NCI-H1092 (cell line): ENCODE measurements at places on chromosomes 16 and 17.

DNA sequence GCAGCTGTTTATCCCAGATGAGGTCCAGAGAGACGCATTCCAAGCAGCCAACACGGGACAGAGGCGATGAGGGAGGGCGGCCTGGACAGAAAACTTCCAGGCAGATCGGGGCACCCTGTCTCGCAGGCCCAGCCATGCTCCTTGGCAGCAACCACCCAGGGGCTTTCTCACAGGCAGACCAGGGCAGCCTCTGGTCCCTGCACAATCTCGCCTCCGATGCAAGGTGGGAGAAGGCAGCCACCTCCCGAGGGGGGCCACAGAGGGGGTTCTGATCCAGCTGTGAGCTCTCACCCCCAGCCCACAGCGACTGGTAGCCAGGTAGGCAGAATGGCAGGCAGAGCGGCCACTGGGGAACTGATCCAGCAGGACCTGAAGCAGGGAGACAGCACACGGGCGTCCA is 48.7 kb downstream of the LMF1 start:
- DNase-seq = no peak

DNA sequence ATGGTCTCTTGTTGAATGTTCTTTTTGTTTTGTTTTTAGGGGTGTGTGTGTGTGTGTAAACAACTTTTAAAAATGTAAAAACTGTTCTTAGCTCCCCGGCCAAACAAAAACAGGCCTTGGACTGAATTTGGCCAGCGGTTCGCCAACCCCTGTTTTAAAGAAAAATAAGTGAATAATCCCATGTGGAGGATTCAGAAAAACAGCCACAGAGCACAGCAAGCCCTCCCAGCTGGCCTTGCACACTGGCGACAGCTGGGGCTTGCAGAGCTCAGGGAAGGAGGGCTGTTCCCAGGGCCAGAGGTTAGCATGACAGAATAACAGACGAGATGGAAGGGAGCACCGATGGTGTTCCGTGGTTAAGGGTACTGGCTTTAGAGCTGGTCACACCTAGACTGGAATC is 39.0 kb downstream of the EMP2 start:
- no peak for DNase-seq

DNA sequence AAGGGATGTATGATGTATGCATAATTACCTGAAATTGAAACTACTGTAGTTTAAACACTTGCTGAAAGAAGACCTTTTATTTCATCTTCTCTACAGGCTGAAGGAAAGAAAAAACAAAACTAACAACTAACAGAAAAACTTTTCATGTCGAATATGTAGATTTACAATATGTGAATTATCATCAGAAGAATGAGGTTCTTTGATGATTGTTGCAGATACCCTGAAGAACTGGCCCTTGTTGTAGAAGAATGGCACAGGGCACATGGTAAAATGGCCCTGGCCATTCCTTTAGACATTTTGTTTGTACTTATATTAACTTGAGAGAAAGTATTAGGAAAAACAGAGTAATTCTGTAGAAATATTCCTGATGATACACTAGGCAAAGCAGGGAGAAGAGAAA is 443.8 kb downstream of the MAF start:
- DNase-seq = no peak

GRCh38 chr16:4776141-4776705 is 9.3 kb upstream of the ZNF500 start:
- DNase-seq = no peak

DNA sequence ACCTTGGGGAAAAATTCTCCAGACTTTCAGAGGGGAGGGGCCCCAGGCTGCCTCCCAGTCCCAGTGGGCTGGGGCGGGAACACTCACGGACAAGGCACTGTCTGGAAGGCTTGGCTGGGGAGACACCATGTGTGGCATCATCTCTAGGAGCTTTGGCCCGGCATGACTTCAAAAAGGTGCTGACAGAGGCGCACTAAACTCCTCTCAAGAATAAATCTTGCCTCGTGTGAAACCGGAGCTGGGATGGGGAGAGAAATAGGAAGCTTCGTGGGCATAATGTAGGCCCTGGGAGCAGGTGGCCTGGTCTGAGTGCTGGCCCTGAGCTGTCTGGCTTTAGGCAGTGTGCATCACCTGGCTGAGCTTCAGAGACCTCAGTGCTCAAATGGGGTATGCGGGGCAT is 5.7 kb downstream of the WSCD1 start:
- DNase-seq = no peak

DNA sequence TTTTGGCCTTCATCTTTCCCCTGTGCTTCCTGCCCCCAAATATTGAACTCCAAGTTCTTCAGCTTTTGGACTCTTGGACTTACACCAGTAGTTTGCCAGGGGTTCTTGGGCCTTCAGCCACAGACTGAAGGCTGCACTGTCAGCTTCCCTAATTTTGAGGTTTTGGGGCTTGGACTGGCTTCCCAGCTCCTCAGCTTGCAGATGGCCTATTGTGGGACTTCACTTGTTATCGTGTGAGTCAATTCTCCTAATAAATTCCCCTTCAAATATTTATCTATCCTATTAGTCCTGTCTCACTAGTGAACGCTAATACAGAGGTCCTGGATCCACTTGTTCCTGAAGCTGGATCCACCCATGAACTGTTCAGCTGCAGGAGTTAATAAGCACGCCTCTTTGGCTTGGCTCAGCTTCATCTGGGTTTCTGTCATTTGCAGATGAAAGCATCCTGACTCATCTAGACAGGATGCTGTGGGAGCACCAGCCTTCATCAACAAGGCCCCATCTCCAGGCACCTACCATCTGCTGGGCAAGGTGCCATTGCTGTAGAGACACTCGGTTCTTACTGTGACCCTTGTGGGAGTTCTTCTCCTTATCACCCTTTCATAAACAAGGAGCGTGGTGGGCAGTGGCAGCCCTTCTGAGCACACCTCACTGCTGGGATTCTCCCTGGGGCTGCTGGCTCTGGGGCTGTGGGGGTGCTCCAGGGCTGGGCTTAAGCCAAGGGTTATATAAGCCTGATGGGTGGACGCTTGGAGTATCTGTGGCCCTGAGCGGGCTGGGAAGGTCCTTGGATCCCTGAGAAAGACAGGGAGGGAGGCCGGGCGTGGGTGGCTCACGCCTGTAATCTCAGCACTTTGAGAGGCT is 23.1 kb downstream of the LAT start:
- DNase-seq = no peak

DNA sequence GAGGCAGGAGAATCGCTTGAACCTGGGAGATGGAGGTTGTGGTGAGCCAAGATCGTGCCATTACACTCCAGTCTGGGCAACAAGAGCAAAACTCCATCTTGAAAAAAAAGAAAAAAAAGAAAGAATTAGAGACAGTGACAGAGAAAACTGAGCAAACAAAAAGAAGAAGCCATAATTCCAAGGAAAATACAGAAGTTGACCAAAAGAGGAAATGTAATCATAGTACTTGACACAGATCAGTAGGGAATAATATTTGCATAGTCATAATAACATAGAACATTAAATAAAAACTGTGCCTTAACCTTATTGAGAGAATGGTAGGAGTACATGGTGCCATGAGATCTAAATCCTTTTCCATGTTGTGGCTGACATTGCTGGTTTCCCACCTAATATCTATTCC is 14.7 kb upstream of the USP31 start:
- DNase-seq = no peak

- peak; percentile 39 for DNase-seq
These were observed 24.1 kb upstream of the CDH5 start for GRCh38 chr16:66342294-66342900.
